Activated effector memory CD4-positive, alpha-beta T cell treated with anti-CD3 and anti-CD28 coated beads, Interleukin-2, amount 50 U/mL, for 16 hours (primary cell): ENCODE measurements at places on chromosomes 12 and 14.
A peak's percentile ranks its signal among the peaks of the same experiment; 100 is the strongest.

DNA sequence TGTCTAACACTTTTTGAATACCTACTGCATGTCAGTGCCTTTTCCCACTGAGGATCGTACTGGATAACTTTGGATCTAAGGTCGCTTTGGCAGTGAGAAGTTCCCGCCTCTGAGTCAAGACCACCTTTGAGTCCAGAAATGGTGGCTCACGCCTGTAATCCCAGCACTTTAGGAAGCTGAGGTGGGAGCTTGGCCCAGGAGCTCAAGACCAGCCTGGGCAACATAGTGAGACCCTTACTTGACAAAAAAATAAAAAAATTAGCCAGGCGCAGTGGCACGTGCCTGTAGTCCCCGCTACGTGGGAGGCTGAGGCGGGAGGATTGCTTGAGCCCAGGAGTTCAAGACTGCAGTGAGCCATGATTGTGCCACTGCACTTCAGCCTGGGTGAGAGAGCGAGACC is 61.1 kb downstream of the CHST11 start:
- no peak for DNase-seq

DNA sequence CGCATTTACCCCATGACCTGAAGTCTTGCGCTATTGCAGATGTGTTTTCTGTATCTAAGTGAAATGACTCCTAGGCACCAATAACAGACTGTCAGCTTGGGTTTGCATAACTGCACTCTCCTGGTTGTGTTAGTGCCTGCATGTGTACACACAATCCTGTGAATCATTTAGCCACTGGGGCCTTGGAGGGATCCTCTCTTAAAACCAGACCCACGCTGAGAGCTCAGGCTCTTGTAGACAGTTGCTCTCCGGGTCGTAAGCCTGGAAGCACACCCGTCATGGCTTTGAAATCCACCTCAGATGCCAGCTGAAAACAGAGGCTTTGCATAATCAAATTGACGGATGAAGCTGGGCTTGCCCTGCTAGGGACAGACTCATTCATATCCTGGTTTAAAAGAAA is 79.2 kb upstream of the RBM19 start:
- no peak for DNase-seq

- DNase-seq: no peak
These were observed 342.1 kb upstream of the RGS6 start for GRCh38 chr14:71590131-71590530.

GRCh38 chr12:836952-837351 is 84.6 kb downstream of the WNK1 start:
- DNase-seq: no peak

- peak; percentile 77 for DNase-seq
These were observed 568.3 kb downstream of the TMEM121 start for GRCh38 chr14:106094654-106095189.

- peak; percentile 97 for DNase-seq
These were observed at the start of gene RAB3IP for GRCh38 chr12:69738351-69739286. Gene RAB3IP (plus strand): TSS chr12:69738860. CDS start chr12:69755409, 16,549 bp downstream.
